ENCODE measurements at places on chromosomes 5 and 9.

GRCh38 chr5:145906401-145906800 lies 30.0 kb upstream of the SH3RF2 start:
- no peak for DNase-seq

DNA sequence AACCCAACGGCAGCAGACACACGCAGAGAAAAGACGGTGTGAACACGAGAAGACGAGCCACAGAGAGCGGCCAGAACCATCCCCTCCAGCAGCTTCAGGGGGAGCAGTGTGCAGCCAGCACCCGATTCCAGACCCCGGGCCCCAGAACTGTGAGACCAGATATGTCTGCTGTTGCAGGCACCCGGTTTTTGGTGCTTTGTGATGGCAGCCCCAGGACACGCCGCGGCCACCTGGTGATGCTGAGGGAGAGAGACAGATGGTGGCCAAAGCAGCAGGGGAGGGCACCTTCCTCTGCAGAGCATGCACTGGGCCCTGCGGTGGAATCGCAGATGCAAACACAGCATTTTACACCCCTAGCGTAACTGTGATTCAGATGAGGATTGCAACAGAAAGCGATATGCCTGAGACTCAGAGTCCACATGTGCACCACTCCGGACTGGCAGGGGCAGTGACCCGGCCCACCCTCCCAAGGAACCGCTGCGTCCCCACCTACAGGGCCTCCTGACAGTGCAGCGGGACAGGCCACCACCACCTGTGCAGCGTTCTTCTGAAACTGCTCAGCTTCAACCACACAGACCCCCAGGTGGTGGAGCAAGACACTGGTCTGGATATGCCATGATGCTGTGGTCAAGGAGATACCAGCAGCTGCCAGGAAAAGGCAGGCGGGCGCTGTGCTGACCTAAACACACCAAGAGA lies 24.0 kb downstream of the ZDHHC11B start:
- no peak for DNase-seq

DNA sequence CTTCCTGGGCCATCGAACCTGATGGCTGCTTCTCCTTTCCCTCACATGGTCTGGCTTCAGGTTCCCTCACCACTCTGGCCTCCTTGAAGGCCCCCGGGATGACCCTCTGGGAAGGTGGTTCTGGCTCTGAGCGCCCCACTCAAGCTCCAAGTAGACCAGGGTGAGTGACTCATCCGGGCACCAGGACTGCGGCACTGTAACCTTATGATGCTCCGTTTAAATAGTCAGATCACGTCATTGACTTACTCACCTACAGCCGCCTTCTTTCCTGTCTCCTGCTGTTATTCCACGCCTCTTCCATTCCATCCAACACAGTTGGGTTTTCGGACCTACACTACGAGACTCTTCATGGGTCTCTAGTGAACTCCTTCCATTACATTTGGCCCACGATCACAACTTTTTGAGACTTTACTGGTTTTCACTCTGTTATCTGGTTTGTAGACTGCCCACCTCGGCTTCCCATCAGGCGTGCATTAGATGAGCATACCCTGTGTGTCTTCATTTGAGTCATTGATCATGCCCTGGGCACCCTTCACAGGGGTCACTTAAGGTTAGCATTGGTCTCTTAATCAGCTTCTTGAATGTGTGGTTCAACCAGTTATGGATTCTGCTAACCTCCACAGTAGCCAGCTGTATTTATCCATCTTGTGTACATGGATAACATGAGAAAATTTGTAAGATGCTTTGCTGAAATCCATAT lies 138.8 kb upstream of the LMX1B start:
- DNase-seq = no peak

GRCh38 chr5:38807570-38808483 lies 38.0 kb upstream of the OSMR start:
- DNase-seq = no peak

DNA sequence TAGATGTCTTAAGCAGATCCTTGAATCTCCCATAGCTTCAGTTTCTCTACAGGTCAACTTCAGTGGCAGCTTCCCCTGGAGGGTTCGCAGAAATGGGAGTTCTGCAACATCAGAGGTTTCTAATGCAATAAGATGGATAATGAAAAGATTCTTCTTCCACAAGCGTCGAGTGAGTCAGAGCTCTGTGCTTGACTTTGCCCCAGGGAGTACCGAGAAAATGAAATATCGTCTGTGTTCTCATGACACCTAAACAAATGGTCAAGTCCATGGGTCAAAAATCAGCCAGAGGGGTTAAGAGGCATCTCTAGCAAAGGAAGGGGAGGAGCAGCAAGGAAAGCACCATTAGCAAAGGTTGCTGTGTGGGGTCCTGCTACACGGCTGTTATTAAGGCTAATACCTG lies 3.2 kb upstream of the ADRA1B start:
- DNase-seq = no peak

DNA sequence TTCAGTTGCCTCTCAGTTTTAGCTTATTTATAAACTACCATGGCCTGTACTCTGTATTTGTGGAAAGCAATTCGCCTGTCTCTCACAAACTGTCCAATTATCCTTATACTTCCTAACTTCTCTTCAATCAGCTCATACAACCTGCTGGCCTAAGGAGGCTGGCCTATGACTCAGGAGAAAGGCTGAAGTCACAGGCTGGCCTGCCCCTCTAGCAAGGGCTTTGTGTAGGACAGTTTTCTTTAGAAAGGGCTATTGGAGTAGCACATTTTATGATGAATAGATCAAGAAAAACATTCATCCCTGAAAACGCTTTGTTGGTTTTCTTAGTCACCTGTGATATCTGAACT lies 988.7 kb upstream of the ARRDC3 start:
- DNase-seq = no peak

GRCh38 chr5:101103874-101104273 lies 200.8 kb upstream of the ST8SIA4 start:
- DNase-seq = no peak

GRCh38 chr9:95055851-95056551 lies 261.5 kb downstream of the FANCC start:
- no peak for DNase-seq

DNA sequence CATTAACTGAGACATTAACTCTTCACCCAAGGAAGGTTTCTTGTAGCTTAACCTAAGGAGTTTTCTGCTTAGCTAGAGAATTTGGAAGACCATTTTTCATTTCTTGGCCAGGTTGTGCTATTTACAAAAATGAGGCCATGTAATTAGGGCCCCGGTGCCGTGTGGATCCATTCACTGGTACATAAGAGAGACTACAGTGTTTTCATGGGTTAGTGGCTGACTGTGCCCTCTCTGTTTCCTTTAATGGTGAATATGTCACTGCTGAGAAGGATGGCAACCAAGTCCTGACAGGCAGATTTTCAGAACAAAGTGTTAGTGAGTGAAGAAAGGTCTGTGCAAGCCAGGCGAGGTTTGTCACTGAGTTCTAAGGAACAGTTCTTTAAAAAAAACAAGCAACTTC lies 15.4 kb downstream of the MEGF10 start:
- DNase-seq = no peak

DNA sequence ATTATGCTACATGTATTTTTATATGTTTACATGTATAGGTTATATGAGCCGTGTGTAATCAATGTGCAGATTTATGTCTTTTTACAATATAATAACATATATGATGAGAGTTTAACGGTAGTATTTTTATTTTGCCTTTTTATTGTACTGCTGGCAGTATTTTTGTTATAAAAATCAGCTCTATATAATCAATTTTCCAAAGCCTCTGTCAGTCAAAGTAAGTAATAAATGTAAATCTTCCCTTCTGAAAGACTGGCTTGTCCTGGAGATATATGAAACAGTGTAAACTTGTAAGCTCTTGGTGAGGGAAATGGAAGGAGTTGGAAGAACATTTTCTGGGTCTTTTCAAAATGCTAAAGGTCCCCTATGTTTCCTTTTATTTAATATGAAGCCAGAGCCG lies 173.8 kb downstream of the SSBP2 start:
- DNase-seq = no peak

DNA sequence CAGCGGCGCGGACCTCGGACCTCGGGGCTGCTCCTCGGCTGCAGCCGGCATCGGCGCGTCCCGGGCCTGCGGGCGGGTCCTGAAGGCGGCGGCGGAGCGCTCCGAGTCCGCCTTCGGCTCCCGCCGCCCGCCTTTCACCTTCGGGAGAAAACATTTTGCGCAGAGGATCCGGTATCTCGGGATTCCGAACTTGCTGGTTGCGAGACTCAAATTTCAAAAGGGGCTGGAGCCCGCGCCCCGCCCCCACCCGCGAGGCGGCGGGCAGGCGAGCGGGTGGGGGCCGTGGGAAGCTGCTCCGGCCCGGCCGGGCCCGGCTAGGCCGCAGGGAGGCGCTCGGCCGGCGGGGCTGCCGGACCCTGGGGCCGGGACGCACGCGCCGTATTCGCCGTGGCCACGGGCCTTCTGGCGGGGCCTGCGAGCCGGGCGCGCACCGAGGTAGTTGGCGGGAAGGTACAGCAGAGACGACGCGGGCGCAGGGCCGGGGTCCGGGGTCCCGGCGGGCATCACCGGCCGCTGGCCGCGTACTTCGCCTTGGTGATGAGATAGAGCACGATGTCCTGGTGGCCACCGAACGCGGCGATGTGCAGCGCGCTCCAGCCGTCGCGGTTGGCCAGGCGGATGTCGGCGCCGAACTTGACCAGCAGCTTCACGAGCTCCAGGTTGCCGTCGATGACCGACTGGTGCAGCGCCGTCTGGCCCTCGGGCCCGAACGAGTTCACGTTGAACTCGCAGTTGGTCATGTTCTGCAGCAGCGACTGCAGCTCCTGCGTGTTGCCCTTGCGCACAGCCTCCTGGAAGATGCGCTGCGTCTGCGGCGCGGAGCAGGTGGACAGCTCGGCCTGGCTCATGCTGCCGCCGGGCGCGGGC lies 757 bp downstream of the NRARP start:
- no peak for DNase-seq

GRCh38 chr5:178346607-178347334 lies 114.2 kb upstream of the PHYKPL start:
- no peak for DNase-seq

DNA sequence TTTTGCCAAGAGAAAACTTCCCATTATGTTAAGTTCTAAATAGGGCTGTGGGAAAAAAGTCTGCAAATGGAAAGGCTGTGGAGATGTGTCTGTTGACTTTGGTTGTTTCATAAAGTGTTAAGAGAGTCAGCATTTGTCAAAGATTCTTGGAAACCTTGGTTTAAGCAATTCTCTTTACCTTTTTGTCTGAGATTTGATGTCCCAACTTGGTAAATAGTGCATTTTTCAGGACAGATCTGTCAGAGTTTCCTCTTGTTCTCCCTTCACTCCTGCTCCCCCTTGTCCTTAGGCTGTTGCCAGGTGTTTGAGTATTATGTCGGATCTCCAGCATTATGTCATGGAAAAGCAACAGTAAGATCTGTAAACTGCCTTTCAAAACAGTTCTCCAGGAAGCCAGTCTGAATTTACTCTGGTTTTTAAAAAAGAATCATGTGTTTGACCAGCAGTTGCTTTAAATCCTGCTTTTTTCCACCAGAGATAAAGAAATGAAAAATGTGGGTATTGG lies 79.1 kb upstream of the ADAMTSL1 start:
- no peak for DNase-seq

- DNase-seq = no peak
Measured at GRCh38 chr5:133685402-133686018, 73.2 kb upstream of the FSTL4 start.

GRCh38 chr5:4630031-4630430 lies 510.1 kb upstream of the ADAMTS16 start:
- DNase-seq = no peak

DNA sequence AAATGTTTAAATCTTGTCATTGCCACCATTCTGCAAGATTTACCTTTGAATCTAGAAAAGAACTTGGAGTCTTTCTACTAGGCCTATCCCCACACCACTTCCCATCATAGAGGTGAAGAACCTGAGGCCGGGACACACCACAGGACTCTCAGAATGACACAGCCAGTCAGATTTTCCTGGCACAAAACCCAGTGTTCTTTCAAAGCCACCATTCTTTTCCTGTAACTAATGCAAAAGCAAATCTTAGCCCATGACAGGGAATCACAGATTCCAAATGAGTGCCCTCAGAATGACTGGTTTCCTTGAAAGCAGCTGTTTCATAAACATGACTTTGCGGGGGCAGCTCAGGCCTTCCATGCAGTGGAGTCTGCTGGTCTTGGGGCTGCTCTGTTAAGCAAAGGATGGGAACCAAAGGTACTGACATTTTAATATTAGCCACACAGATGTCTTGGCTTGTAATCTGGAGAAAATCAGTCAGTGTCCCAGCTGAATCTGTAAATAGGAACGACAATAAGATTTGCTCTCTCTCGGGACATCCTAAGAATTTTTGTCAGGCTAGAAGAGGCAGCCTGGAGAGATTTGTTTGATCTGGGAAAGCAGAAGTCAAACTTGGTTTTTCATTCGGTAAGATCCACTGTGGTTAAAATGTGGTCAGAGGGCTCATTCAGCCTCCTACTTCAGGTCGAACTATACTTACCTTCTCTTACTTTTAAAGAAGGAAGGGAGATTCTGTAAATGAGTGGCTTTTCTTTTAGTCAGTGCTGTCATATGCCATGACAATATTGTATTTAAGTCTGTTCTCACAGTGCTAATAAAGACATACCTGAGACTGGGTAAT lies 115.1 kb downstream of the PALM2AKAP2 start:
- DNase-seq = no peak

GRCh38 chr9:124889006-124889405 lies 27.1 kb downstream of the ARPC5L start:
- no peak for DNase-seq

DNA sequence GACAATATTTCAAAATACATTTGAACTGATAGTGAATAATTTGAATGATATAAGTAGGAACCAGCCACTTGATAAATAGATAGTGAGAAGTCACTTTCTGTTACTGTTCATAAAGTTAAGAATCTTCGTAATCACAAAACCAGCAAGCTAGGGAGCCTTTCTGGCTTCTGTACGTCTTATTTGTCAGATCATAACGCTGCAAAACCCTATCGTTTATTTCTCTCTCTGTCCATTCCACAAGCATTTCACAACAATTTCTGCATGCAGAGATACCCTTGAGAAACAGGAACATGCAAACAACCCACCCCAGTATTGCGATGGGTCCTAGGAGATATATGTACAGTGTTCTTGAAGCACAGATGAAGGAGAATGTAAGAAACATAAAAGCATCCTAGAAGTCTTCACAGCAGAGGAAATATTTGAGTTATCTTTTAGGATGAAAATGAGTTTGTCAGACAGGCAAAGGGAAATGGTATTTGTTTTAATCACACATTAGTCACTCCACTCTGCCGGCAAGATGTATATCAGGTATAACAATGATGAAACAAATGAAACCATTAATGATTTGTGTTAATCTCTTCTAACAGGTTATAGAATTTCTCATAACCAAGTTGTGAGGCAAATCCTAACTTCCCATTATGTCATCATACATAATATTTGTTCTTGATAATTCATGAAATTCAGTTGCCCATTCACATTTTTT lies 668.7 kb upstream of the FTMT start:
- no peak for DNase-seq

GRCh38 chr9:90505695-90506094 lies 136.9 kb downstream of the DIRAS2 start:
- DNase-seq = no peak

All from stimulated activated CD4-positive, alpha-beta T cell treated with anti-CD3 and anti-CD28 coated beads, Interleukin-1b, Interleukin-23, amount 100 ng/mL, for 1 hour (primary cell).